ENCODE measurements at places on chromosomes 7 and 10.

DNA sequence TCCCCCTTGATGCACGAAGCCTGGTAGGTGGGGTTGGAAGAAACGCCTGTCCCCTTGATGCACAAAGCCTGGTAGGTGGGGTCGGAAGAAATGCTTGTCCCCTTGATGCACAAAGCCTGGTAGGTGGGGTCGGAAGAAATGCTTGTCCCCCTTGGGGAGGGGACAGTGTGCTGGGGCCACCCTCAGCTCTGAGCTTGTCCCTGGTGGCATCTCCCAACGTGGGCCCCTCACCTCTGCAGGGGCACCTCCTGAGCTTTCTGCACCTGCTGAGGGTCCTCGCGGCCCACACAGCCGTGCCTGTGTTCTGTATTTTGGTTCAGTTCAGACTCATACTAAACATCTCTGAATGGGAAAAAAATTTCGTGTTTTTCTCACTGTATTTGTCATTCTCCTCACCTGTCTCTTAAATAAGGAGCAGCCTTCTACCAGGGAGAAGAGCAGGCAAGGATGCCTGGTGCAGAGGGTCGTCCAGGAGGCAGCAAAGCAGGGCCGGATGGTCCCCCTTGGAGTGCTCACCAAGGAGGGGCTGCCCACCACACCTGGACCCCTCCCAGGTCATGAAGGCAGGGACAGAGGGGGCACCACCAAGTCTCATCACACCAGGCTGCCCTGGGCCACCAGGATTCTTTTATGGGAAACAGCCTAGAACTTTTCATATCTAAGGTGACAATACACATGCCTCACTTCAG, 24.7 kb downstream of the VIPR2 start:
- H3K27me3 ChIP-seq = no peaks in the 10 kb centered on the region
- DNase-seq = no peak
- no peaks in the 10 kb centered on the region for H3K4me1 ChIP-seq
- no peaks in the 10 kb centered on the region for H3K36me3 ChIP-seq
- no peak overlapping the region for H3K4me3 ChIP-seq
- no peak overlapping the region for H3K27ac ChIP-seq

DNA sequence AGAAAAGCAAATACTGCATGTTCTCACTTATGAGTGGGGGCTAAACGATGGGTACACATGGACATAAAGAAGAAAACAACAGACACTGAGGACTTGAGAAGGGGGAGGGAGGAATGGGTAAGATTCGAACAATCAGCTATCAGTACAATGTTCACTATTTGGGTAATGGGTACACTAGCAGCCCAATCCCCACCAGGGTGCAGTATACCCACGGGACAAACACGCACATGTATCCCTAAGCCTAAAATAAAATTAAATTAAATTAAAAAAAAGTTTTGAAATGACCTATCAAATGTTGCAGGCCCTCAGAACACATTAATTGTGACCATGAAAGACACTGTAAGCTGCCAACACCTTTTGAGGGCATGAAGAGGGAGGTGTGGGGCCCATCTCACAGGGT, 316.0 kb downstream of the WDR37 start:
- no peaks in the 10 kb centered on the region for H3K4me1 ChIP-seq
- DNase-seq = no peak
- H3K27me3 ChIP-seq = no peaks in the 10 kb centered on the region
- H3K27ac ChIP-seq = no peak overlapping the region
- no peaks in the 10 kb centered on the region for H3K36me3 ChIP-seq
- no peak overlapping the region for H3K4me3 ChIP-seq

GRCh38 chr7:28605427-28606085, 193.2 kb downstream of the CREB5 start:
- H3K27ac ChIP-seq = no peak overlapping the region
- no peaks in the 10 kb centered on the region for H3K4me1 ChIP-seq
- H3K36me3 ChIP-seq = no peaks in the 10 kb centered on the region

GRCh38 chr7:828793-829561, 3.3 kb upstream of the SUN1 start:
- no peak overlapping the region for H3K27ac ChIP-seq
- H3K36me3 ChIP-seq = no peaks in the 10 kb centered on the region
- DNase-seq = no peak
- no peak overlapping the region for H3K4me3 ChIP-seq

GRCh38 chr10:124293616-124294449, 124.9 kb downstream of the OAT start:
- no peak overlapping the region for H3K27ac ChIP-seq
- no peak overlapping the region for H3K4me3 ChIP-seq
- H3K4me1 ChIP-seq = no peaks in the 10 kb centered on the region
- H3K36me3 ChIP-seq = no peaks in the 10 kb centered on the region

DNA sequence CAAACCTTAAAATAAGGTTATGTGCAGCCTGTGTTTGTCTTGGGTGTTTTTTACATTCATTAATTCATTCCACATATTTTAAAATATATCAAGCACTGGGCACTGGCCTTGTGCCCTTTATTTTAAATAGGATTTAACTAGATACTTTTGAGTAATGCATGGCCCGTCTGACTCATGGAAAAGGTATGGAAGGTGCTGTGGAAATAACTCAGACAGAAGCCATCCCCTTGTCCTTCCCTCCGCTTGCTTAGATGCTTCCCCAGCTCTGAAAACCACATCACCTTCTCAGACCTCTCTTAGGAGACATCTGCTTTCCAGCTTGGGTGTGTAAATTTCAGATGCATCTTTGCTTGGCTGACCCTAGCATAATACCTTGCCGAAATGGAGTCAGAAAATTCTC, 30.5 kb downstream of the SLC18A2 start:
- no peaks in the 10 kb centered on the region for H3K4me1 ChIP-seq
- DNase-seq = peak; percentile 70
- H3K36me3 ChIP-seq = no peaks in the 10 kb centered on the region
- no peak overlapping the region for H3K4me3 ChIP-seq

DNA sequence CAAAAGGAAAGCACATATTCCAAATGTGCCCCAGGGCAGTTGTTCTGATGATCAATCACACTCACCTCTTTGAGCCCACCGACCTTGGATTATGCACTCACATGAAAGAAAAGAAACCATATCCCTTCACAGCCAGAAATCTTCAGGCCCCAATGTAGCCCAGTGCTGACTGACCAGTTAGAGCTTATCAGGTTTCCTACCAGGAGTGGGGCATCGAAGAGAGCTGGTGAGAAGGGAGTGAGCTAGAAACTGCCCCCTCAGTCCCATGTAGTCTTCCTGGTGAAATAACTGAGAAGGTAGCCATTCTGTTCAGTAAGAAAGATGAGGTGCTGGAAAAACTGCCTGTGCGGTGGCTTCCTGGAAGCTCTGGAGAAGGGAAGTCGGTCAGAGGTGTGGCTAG, 32.2 kb downstream of the NRCAM start:
- no peak for DNase-seq
- H3K27me3 ChIP-seq = no peaks in the 10 kb centered on the region
- no peak overlapping the region for H3K4me3 ChIP-seq
- H3K27ac ChIP-seq = no peak overlapping the region
- no peaks in the 10 kb centered on the region for H3K4me1 ChIP-seq
- H3K36me3 ChIP-seq = no peaks in the 10 kb centered on the region

DNA sequence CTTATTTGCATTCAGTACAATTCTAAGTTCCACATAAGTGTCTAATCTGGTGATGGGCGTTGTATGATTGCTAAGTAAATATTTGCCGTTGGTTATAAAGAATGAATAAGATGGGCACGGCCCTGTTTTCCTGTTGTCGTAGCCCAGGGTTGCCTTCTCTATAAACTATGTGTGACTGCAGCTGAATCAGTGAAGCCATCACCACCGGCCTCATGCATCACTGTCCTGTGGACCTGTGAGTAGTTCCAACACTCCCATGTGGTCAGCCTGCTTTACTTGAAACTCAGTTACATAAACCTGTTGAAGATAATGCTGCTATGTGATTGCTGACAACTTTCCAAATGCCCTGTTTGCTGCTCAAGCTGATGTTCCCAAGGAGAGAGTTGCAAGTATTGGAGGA, 21.6 kb upstream of the KLF6 start:
- no peaks in the 10 kb centered on the region for H3K27me3 ChIP-seq
- H3K4me3 ChIP-seq = no peak overlapping the region
- DNase-seq = peak; percentile 48
- H3K27ac ChIP-seq = peak overlapping the region; percentile 57
- no peaks in the 10 kb centered on the region for H3K36me3 ChIP-seq
- peaks cover 25% of the 10 kb centered on the region for H3K4me1 ChIP-seq

DNA sequence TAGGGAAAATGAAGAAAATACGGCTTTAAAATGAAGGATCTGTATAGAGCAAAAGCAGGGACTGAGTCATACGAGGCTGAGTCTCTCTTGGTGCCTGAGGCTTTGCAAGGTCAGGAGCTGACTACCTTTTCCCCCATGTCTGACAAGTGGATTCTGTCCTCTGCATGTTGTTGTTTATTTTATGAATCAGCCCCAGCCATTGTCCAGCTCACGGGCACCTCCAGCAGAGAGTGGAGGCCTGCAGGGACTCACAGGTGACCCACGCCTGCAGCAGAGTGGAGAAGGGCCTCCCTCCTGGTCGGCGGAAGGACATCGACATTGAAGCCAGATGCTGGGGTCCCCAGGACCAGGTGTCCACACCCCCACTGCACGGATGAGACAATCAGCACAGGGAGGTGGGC, 233.9 kb downstream of the WDR37 start:
- no peak for DNase-seq
- H3K27me3 ChIP-seq = no peaks in the 10 kb centered on the region
- H3K4me3 ChIP-seq = no peak overlapping the region
- H3K4me1 ChIP-seq = no peaks in the 10 kb centered on the region

DNA sequence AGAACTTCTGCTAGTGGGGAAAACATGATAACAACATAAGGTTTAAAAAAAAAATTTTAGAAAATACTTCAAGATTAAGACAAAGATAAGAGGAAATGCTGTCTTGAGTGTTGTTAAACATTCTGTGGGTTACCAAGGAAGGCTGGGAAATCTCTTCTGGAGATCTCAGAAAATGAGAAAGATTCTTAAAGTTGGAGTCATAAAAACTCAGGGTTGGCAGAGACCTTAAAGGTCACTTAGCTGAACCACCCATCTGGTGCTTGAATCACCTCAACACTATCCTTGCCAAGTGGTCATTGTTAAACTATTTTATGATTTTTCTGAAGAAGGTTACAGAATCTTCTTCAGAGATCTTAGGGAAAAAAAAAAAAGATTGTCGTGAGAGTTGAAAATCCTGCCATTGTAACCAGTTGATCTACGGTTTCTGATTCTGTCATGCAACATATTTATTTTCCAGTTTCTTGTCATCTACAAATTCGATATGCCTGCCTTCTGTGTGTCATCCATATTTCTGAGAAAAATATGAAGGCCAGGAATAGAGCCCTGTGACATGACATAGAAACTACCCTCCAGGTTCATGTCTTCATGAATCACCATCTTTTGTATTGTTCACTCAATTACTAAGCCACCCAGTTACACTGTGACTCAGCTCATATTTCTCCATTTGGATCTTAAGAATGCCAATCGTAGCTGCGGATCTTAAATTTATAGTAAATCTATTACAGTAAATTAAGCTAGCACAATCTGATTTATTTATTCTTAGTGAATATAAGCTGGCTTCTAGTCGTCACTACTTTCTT, 179.2 kb downstream of the ST7 start:
- no peaks in the 10 kb centered on the region for H3K27me3 ChIP-seq
- H3K4me1 ChIP-seq = no peaks in the 10 kb centered on the region
- DNase-seq = no peak
- no peak overlapping the region for H3K27ac ChIP-seq

DNA sequence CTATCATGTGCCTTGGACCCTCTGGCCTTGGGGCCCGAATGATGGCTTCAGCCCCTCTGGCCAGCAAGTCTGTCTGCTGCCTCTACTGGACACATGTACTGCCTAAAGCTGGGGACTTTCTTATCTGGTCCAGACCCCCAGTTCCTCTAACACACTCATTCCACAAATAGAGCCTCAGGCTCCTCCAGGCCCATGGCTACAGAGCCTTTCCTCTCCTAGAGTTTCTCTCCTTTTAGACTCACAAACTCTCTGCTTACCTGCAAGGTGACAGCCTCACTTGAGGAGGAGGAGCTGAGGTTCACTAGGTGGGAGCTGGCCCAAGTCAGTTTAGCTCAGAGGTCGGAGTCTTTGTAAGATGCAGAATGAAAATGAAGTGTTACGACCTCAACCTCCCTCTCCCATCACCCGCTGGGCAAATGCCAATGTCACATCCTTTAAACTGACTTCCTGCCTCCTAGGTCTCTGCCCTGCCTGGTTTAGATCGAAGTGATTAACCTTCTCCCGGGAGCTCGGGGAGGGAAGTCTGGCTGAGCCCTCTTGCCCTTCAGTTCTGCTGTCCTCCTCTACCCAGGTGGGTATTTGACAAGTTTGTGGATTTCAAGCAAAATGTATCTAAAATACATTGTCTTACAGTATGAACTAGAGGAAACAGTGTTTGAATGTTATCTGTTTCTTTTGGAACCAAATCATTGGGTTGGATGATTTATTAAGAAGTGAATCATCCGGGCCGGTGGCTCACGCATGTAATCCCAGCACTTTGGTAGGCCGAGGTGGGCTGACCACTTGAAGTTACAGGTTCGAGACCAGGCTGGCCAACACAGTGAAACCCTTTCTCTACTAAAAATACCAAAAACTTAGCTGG, 71.9 kb upstream of the TNS3 start:
- DNase-seq = peak; percentile 63
- no peak overlapping the region for H3K4me3 ChIP-seq
- H3K27me3 ChIP-seq = no peaks in the 10 kb centered on the region

GRCh38 chr7:97310-97841, 95.0 kb upstream of the FAM20C start:
- H3K27me3 ChIP-seq = no peaks in the 10 kb centered on the region
- no peak overlapping the region for H3K4me3 ChIP-seq
- DNase-seq = peak; percentile 57
- peak overlapping the region; percentile 48 for H3K27ac ChIP-seq
- no peaks in the 10 kb centered on the region for H3K4me1 ChIP-seq
- no peaks in the 10 kb centered on the region for H3K36me3 ChIP-seq

- H3K36me3 ChIP-seq = peaks cover 19% of the 10 kb centered on the region
- H3K27ac ChIP-seq = no peak overlapping the region
- DNase-seq = no peak
- H3K4me1 ChIP-seq = no peaks in the 10 kb centered on the region
- no peaks in the 10 kb centered on the region for H3K27me3 ChIP-seq
Measured at GRCh38 chr7:6026820-6027311, 4.3 kb upstream of the ANKRD61 start.

GRCh38 chr7:144834641-144835144, 1.2 kb downstream of the TPK1 start:
- DNase-seq = no peak
- H3K4me1 ChIP-seq = no peaks in the 10 kb centered on the region
- H3K27me3 ChIP-seq = no peaks in the 10 kb centered on the region

DNA sequence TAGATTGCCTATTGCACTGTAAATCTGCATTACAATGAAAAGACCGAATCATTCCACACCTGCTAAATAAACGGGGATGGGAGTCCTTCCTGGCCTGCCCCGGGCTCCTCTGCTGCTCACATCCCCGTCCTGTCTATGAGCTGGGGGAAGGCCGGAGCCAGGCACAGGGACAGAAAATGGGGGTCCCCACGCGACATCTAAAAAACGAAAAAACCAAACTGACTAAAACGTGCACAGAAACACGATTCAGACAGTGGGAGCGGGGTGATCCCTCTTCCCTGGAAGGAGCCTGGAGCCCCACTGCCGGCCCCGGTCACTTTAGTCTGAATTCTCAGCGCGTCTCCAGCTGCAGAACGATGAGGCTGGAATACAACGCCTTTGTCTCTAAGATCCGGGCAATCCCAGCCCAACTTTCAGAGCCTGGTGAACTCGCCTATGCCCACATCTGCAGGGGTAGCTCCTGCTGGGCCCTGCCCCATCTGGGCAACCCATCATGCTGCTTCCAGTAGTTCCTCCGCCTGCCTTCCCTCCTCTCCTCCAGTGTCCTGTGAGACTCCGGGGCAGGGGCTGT, 78.0 kb downstream of the ADARB2 start:
- no peak for DNase-seq
- H3K4me1 ChIP-seq = no peaks in the 10 kb centered on the region
- no peaks in the 10 kb centered on the region for H3K27me3 ChIP-seq
- H3K27ac ChIP-seq = no peak overlapping the region
- no peak overlapping the region for H3K4me3 ChIP-seq
- no peaks in the 10 kb centered on the region for H3K36me3 ChIP-seq
